ENCODE measurements at places on chromosomes 12 and 14. TPM values are rescaled to one million over a fixed set of nuclear protein-coding genes. Genes with fewer than 3 reads are reported as not detected.

GRCh38 chr14:31965071-31965734 lies 111.9 kb upstream of the ARHGAP5 start:
- no peak for DNase-seq

The RAPGEF3 gene
- total RNA-seq, result 23.9 TPM

GRCh38 chr12:75900226-75900625 lies 131.3 kb downstream of the PHLDA1 start:
- no peak for DNase-seq

DNA sequence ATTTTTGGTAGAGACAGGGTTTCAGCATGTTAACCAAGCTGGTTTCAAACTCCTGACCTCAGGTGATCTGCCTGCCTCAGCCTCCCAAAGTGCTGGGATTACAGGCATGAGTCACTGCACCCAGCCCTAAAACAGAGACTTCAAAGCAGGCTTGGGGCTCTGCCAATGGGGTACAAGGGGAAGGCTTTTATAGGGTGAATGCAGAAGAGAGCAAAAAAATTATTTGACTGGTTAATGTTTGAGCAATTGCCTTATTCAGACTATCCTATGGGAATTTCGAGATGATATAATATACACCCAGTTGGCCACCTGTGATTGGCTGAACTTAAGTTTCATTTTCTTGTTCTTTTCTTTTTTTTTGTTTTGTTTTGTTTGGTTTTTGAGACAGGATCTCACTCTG lies 31.5 kb upstream of the ACTN1 start:
- DNase-seq, result no peak
